ENCODE measurements at places on chromosomes 12 and 14.

DNA sequence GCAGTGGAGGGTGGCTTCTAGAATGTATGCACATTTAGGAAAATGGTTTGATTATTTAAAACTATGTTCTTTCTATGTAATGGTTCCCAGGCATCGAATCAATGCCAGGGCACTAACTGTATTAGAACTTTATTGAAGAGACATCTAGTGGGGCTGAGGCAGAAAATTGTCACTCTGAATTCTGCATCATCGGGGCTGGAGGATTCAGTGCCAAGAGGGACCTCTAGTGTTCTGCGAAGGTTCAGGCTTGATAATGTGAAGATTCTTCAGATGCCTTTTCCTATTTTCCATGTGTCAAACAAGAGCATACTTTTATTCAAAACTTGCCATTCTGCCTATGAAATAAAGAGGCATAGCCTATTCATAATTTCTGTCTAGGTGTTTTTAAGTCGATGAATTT is 146.3 kb downstream of the CAND1 start:
- peak; percentile 60 for DNase-seq

DNA sequence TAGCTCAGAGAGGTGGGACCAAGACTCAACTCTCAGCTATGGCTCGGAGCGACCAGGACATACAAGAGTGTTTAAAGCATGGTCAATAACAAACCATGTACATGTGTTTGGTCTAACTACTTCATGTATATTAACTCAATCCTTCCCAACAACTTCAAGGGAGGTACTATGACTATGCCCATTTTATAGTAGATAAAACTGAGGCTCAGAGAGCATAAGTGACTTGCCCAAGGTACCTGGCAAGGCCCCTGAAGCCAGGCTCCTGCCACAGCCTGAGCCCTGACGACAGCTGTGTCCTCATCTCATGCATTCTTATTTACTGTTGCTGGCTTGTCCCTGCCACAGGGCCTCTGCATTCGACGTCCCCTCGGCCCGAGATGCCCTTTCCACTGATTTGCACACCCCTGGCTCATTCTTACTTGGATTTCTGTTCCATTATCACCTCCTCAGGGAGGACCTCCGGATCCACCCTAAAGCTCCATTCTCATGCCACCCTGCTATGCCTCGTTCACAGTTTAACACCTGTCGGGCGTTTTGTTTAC is 2.6 kb downstream of the TESC start:
- DNase-seq, result no peak

GRCh38 chr14:38704220-38704619 is 398.8 kb downstream of the SEC23A start:
- no peak for DNase-seq

DNA sequence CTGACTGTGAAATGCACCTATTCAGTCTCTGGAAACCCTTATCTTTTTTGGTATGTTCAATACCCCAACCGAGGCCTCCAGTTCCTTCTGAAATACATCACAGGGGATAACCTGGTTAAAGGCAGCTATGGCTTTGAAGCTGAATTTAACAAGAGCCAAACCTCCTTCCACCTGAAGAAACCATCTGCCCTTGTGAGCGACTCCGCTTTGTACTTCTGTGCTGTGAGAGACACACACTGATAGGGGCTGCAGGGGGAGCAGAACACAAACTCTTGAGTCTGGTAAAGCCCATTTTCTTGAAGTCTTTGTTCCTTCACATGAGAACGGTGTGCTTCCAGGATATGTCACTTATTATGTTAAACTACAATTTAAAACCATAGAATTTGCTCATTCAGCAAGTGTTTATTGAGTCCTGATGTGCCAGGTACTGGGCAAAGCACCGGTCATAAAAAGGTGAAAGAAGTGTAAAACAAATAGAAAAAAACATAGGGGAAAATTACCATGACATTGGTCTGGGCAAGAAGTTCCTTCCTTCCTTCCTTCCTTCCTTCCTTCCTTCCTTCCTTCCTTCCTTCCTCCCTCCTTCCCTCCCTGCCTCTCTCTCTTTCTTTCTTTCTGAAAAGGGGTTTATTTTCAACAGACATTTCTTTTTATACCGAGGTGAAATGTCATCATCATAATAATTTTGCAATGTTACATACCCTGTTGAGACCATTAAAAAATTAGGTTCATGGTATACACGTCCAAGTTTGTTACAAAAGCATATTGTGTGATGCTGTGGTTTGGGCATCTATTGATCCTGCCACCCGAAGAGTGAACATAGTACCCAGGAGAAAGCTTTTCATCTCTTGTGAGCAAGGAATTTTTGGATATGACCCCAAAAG is 50.7 kb upstream of the OR4E1 start:
- no peak for DNase-seq

DNA sequence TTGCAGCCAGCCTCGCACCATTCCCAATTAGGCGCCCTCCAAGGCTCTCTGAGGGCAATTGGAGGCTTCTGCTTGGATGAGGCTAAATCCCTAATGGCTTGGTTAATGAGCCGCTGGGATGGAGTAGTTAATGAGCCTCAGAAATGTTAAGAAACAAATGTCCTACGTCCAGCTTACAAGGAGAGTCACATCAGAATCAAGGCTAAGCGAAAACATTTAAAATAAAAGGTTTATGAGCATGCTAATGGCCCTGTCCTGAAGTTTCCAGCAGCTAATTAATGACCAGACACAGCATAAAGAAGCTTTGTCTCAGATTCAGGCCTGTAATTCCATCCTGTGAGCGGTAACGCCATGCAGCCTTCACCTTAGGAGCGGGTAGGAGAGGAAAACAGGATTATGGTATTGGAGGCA is 200.7 kb upstream of the BCL2L14 start:
- peak; percentile 41 for DNase-seq

- DNase-seq, result peak; percentile 55
These were observed 65.4 kb downstream of the C14orf132 start for GRCh38 chr14:96104469-96105057.

- no peak for DNase-seq
These were observed 90.4 kb downstream of the ADGRD1 start for GRCh38 chr12:131044136-131044535.

DNA sequence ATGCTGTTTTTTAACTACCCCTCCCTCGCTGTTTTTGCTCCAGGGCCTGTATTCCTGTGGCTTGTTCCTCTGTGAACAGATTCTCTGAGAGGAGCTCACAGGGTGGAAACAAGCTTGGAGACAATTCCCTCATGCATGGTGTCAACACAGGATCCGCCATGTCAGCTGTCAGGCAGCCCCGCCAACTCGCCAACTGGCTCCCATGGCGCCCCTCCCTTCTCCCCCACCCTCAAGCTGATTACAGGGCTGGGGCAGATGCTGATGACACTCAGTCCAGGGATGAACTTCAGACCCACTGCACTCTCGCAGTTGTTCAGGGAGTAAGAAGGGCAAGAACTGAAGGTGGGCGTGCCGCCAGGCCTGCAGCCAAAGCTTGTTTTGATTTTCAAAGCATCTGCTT is 229.9 kb downstream of the NTF3 start:
- no peak for DNase-seq

DNA sequence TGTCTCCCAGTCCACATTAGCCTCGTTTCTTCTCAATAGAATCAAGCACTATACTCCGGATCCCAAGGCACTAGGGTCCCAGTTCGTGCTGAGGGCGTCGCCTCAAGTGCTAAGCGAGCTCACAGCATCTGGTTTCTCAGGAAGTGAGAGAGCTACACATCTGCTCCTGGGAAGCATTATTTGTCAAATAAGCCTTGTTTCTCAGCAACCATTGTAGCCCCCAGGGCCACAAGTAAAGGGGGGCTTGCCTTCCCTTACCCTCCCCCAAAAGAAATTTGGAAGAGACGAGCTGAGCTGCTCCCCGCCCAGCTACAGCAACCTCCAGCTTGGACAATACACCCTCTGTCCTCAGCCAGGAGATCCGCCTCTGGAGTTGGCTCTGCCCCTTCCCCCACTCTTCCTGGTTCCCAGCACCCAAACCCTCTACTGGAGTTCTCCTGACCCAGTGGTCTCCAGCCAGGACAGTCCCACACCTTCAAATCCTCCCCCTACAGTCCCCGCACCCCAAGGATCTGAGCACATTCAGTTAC is 5.7 kb upstream of the TNS2 start:
- no peak for DNase-seq

GRCh38 chr14:94129111-94129757 is at the start of gene IFI27L2:
TSS of gene IFI27L2 (minus strand) at chr14:94129604. CDS start at chr14:94129564, 40 bp downstream.
- peak; percentile 40 for DNase-seq

GRCh38 chr14:28242895-28243294 is 523.7 kb upstream of the FOXG1 start:
- DNase-seq, result peak; percentile 85

DNA sequence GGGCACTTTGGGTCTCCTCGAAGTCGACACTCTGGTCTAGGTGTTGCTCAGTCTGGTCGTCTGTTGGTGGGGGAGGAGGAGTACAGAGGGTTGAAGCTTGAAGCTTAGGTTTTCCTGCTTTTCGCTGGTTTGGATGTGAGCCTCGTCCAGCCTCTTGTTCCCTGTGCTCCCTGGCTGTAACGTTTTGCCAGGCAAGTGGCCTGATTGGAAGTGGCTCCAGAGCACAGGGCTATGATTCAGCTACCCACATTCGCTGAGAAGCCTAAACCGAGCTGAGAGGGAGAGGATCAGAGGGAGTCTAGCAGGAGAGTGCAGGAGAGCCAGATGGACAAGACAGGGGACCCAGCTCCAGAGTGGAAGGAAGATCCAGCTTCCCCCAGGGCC is 6.1 kb downstream of the HOXC10 start:
- DNase-seq, result no peak

GRCh38 chr12:56948881-56949280 is 8.5 kb downstream of the RDH16 start:
- no peak for DNase-seq

DNA sequence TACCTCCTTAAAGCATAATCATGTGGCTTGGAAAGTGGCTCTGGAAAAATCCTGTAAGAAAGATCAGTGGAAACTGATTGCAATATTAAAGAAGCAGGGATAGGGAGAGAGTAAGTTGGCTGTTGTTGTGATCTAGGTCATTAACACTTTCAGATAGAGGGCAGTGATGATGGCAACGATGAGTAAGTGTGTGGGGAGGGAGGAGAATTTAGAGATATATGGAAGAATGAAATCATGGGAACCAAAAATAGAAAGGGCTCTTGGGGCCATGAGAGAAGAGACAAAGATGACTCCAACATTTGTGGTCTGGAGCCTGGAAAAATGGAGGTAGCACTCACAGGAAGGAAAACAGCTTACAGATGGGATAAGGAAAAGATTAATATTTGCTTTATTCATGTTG is 23.3 kb downstream of the SNRPF start:
- DNase-seq, result no peak
